ENCODE measurements at places on chromosomes 6 and 20.

- DNase-seq: no peak
These were observed 11.2 kb downstream of the TFAP2D start for GRCh38 chr6:50724381-50725124.

DNA sequence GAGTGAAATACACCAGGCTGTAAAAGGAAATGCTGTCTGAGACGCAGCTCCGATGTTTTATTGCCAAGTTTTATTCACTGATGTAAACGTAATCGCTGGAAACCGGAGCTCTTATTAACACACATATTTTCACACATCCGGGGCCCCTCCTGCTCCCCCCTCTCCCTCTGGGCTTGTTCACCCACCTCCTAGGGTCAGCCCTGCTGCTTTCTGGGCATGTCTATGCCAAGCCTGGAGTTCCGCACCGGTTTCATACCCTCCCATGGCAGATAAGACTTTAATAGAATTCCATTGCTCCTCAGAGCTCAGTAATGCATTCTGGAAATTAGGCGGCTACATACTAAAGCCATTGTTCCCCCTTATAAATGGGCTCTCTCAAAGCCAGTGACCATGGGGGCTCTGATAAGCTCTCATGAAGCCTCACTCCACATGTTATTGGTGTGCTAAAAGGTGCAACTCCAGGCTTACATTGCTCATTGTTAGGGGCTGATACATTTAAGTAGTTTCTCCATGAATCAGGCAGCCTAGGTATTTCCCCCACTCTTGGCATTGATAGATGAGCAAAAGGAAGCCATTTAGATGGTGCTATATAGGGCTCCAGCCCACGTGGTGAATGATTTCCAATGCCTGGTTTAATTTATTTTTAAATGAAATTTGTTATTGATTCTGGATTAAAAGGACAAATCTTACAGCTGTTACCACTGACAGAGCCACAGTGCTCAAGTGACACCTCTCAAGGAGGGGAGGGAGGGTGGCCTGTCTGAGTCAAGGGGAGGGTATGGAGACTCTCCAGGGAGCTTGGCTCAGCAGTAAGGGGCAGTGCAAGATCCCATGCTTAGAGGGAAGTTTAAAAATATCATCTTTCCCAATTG is 4.5 kb upstream of the VSTM2L start:
- DNase-seq: no peak

DNA sequence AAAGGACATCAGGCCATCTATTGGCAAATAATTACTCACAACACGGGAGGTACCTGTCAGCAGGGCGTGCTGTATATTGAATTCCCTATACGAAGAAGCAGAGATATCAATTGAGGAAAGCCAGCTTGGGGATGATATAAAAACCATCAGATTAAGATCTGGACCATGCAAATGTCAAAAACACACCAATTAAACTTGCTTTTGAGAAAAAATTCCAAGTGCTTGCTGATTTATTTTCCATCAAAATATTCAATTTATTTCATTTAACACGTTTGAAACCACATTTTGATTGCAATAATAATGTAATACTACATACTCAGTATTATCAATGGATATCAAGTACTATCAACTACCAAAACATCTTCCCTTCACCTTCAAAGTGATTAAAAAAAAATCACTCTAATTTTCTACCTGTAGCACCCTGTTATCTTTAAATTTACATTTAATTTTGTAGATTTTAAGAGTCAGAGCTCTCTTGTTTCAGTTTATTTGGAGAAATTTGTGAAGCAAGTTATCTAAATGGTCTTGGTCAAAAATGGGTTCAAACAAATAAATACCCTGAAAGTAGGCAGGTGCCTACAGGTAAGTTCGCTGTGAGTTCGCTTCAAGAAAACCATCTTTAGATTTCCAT is 6.8 kb upstream of the TBX18 start:
- DNase-seq: no peak

DNA sequence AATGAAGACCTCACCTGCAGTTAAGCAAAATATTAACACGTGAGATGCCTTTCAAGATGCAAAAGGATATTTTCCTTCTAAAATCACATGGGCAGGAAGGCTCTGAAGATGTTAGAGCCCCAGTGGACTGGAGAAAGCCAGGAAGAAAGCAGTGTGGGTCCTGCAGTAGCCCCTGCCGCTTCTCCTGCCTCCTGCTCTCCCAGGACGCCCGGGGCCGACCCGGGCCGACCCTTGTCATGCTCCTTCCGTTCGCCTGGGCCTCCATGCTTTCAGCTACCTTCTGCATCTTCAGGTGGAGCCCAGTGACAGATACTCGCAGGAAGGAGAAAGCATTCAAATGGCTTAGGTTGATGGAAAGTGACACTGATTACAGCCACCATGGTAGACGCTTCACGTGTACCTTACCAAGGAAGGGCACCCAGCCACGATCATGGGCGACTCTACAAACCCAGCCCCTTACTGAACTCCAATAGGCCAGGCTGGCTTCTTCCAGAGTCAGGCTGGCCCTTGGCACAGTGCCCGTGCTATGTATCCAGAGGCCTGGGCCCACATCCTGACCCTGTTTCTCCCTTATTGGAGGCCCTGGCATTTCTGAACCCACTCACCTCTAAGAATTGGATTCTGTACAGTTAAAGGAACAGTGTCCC is 69.0 kb downstream of the TCP11 start:
- DNase-seq: no peak

DNA sequence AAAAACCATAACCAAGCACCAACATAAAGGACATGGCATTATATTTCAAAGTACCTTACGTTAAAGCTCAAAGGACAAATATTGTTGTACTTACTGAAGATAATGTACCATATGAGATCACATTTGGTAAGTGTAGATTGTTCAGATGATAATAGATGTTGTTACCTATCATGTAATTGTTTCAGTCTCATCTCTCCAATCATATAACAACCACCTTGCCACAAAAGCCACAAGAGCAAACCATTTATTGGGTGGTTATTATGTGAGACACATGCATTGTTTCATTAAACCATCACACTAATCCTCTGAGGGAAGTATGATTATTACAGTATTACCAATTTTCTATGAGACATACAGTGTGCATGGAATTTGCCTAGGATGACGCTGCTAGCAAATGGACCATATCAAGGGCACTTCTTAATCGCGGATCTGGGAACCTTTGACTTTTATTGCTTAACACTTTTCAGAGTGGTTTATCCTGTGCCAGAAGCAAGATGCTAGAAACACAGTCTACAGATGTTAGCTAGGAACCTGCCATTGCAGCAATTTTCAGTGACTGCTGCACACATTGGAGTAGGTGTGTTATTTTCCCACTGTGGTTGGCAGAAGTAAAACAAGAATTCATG is 149.8 kb upstream of the AKIRIN2 start:
- no peak for DNase-seq

GRCh38 chr6:42302411-42302810 is 84.8 kb upstream of the MRPS10 start:
- no peak for DNase-seq

- DNase-seq: no peak
These were observed 50.1 kb downstream of the CEP43 start for GRCh38 chr6:167049275-167049674.

DNA sequence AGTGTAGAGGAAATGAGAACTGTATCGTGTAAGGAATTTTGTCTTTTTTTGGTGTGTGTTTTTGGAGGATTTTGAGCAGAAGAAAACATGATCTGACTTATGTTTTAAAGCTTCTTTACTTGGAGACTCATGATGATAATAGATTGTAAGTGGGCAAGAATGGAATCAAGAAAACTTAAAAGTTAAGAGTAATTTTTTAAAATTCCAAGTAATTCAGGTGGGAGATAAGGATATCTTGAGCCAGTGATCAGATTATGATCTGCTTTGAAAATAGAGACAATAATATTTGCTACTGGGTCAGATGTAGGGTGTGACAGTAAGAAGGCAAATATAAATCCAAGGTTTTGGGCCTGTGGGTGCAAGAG is 734 bp downstream of the ZSCAN26 start:
- no peak for DNase-seq

GRCh38 chr6:135141182-135141581 is 39.9 kb upstream of the MYB start:
- no peak for DNase-seq

- no peak for DNase-seq
These were observed 77.3 kb downstream of the EPHA7 start for GRCh38 chr6:93341900-93342613.

DNA sequence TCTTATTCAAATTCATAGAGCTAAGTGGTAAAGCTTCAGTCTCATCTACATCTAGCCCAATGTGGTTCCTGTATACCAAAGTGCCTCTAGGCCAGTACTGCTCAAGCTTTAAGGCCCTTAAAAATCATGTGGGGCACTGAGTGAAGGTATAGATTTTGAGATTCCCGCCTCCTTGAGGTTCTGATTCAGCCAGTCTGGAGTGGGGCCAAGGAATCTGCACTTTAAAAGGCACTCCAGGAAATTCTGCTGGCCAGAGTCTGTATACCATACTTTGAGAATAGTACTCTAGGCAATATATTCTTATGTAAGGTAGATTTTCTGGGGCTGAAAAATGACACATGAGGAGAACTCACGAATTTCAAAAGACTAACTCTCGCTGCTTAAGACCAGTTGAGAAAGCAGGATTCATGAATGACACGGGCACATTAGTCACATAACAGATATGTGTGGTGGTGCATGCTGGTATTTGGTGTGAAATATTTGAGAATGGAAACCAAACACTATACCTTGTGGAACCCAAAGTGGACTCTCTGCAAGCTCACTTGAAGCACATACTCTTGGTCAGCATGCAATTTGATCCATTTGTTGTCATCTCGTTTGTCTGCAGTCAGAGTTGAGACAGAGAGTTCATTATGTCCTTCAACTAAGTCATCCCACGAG is 47.6 kb upstream of the SIM1 start:
- DNase-seq: no peak

DNA sequence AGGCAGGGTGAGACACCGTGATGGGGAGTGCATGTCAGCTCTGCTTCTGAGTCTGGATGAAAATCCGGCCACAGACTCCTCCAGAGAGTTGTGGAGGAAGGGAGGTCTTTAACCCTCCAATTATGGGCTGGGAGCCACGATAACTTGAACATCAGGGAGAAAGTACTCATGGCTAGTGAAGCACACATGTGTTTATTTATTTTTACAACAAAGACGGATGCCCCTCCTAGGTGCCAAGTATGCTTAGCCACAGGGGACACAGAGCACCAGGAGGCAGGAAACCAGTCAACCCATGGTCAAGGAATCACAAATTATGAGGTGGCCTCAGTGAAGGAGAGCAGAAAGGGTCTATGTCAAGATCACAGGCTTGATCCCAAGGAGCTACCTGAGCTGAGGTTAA is 54.1 kb downstream of the ZNF217 start:
- no peak for DNase-seq

GRCh38 chr20:61253640-61254511 is 1.8 kb downstream of the CDH4 start:
- DNase-seq: no peak

GRCh38 chr6:5054245-5054873 is 30.8 kb upstream of the PPP1R3G start:
- DNase-seq: no peak

DNA sequence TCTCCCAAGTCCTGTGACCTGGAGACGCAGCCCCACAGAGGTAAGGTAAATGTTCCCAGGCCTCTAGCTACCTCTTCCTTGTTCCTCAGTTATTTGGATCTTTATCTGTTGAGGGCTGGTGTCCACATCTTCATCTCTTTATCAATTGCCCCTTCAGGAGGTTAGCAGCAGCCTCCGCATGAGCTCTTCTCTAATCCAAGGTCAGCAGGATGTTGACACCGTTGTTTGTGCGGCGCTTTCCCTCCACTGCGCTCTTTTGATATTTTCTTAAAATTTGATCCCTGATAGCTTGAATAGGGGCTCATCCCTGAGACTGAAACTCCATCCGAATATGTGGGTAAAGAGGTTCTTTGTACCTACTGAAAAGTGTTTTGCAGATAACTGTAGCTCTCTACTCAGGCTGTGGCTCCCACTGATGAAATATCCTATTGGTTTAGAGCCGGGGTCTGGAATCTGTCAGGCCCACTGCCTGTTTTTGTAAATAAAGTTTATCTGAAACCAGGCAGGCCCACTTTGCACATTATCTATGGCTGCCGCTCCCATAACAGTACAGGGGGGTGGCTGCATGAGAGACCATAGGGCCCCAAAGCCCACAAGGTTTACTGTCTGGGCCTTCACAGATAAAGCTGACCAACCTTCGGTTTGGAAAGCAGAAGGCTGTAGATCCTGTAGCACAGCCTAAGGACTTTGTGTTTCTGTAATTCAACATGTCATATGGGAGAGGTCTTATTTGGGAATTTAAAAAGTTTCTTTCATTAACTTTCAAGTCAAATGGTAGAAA is 362.6 kb downstream of the QKI start:
- DNase-seq: no peak
